ENCODE measurements at places on chromosomes 13 and 19.

GRCh38 chr13:41137951-41138350 lies 5.3 kb upstream of the KBTBD6 start:
- no peak overlapping the region for H3K27ac ChIP-seq
- H3K4me3 ChIP-seq: no peak overlapping the region
- H3K27me3 ChIP-seq: no peaks in the 10 kb centered on the region
- DNase-seq: no peak

GRCh38 chr19:2060884-2061494 lies 9.9 kb upstream of the MKNK2 start:
- H3K4me1 ChIP-seq: peaks cover 53% of the 10 kb centered on the region
- DNase-seq: peak; percentile 85

GRCh38 chr13:38381890-38382289 lies 32.2 kb downstream of the UFM1 start:
- no peaks in the 10 kb centered on the region for H3K27me3 ChIP-seq
- no peak overlapping the region for H3K27ac ChIP-seq
- H3K4me1 ChIP-seq: peaks cover 5% of the 10 kb centered on the region
- H3K36me3 ChIP-seq: no peaks in the 10 kb centered on the region
- no peak overlapping the region for H3K4me3 ChIP-seq

GRCh38 chr19:7944177-7944761 lies 803 bp upstream of the TIMM44 start:
- no peak overlapping the region for H3K27ac ChIP-seq
- H3K27me3 ChIP-seq: no peaks in the 10 kb centered on the region
- H3K36me3 ChIP-seq: peaks cover 17% of the 10 kb centered on the region
- H3K4me3 ChIP-seq: peak overlapping the region; percentile 85
- DNase-seq: peak; percentile 88

- no peak overlapping the region for H3K27ac ChIP-seq
- no peaks in the 10 kb centered on the region for H3K4me1 ChIP-seq
- no peak overlapping the region for H3K4me3 ChIP-seq
- DNase-seq: no peak
- H3K36me3 ChIP-seq: no peaks in the 10 kb centered on the region
These were observed 67.7 kb upstream of the USP29 start for GRCh38 chr19:57052081-57052480.

- H3K4me1 ChIP-seq: no peaks in the 10 kb centered on the region
- H3K27me3 ChIP-seq: no peaks in the 10 kb centered on the region
- H3K4me3 ChIP-seq: no peak overlapping the region
- H3K27ac ChIP-seq: no peak overlapping the region
- no peak for DNase-seq
- H3K36me3 ChIP-seq: no peaks in the 10 kb centered on the region
These were observed 19.3 kb upstream of the LGALS13 start for GRCh38 chr19:39582891-39583625.

- no peak overlapping the region for H3K4me3 ChIP-seq
- peaks cover 11% of the 10 kb centered on the region for H3K36me3 ChIP-seq
- no peak overlapping the region for H3K27ac ChIP-seq
- H3K4me1 ChIP-seq: no peaks in the 10 kb centered on the region
- peaks cover 11% of the 10 kb centered on the region for H3K27me3 ChIP-seq
- peak; percentile 42 for DNase-seq
These were observed 7.5 kb upstream of the C2CD4C start for GRCh38 chr19:416416-416815.
